ENCODE measurements at places on chromosomes 7 and 10. TPM values are rescaled to one million over a fixed set of nuclear protein-coding genes. Genes with fewer than 3 reads are reported as not detected.
A peak's percentile ranks its signal among the peaks of the same experiment; 100 is the strongest.

DNA sequence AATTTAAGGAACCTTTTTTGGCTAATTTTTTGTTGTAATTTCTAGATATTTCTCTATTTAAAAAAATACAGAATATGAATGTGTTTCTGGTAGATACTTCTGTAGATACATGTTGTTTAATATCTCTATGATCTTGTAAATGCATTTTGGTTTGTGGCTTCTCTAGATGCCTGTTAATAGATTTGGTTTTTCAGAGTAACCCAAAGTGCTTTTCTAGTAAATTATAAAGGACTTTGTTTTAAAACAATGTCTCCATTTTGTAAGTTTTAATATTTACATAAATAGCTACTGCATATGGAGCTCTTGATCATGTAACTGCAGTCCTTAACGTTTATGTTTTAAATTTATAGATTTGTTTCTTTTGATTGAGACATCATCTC, 88.5 kb downstream of the MDFIC start:
- peaks cover 5% of the 10 kb centered on the region for H3K4me1 ChIP-seq
- no peak overlapping the region for H3K4me3 ChIP-seq
- no peak overlapping the region for H3K27ac ChIP-seq
- DNase-seq = no peak
- no peaks in the 10 kb centered on the region for H3K36me3 ChIP-seq

DNA sequence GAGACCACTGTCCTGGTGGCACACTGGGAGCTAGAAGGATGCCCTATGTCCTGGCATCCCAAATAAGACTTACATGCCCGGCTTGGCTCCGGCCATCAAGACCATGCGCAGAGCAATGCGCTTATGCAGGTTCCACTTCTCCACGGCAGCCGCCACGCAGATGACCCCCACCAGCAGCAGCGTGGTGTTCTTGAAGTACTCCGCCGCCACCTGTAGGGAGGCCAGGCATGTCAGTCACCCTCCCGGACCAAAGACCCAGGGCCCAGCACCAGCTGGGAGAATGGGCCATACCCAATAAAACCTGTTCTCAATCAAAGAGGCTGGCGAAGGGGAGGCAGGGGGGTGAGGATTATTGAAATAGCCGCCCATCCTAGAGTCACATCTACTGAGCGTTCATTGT, 19.9 kb downstream of the SLC13A4 start:
- H3K27me3 ChIP-seq = no peaks in the 10 kb centered on the region
- H3K4me3 ChIP-seq = no peak overlapping the region
- H3K4me1 ChIP-seq = peaks cover 16% of the 10 kb centered on the region
- DNase-seq = no peak
- no peaks in the 10 kb centered on the region for H3K36me3 ChIP-seq

GRCh38 chr10:48184224-48184623, 90.3 kb downstream of the FRMPD2 start:
- H3K4me3 ChIP-seq = no peak overlapping the region
- peaks cover 3% of the 10 kb centered on the region for H3K27me3 ChIP-seq
- H3K27ac ChIP-seq = no peak overlapping the region
- DNase-seq = no peak
- no peaks in the 10 kb centered on the region for H3K4me1 ChIP-seq

DNA sequence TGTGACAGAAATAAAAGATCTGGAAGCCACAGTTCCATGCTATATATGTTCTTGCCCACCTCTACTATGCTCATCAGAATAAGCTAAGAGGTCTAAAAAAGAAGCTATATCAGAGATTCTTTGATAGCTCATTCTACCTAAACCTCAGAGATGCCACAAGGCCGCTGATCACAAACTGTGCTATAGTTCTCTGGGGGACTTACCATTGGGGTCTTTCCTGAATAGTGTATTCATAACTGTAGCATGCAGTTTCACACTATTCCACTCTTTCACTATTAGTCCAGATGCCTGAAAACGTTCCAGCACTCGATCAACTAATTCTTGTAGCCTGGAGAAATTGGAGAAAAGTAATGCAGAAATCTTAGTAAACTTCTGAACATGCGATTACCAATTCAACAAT, 44.5 kb upstream of the SPOCK2 start:
- H3K36me3 ChIP-seq = no peaks in the 10 kb centered on the region
- no peak overlapping the region for H3K27ac ChIP-seq
- H3K4me1 ChIP-seq = no peaks in the 10 kb centered on the region
- DNase-seq = no peak
- H3K27me3 ChIP-seq = no peaks in the 10 kb centered on the region

The BICC1 gene
- 0.08 TPM for polyA plus RNA-seq

GRCh38 chr10:132061030-132061429, 4.7 kb upstream of the JAKMIP3 start:
- no peak for DNase-seq
- H3K27ac ChIP-seq = no peak overlapping the region
- H3K4me3 ChIP-seq = no peak overlapping the region
- no peaks in the 10 kb centered on the region for H3K36me3 ChIP-seq
- H3K4me1 ChIP-seq = no peaks in the 10 kb centered on the region

- H3K27ac ChIP-seq = peak overlapping the region; percentile 56
- DNase-seq = peak; percentile 42
- peaks cover 12% of the 10 kb centered on the region for H3K4me1 ChIP-seq
- no peaks in the 10 kb centered on the region for H3K27me3 ChIP-seq
- no peak overlapping the region for H3K4me3 ChIP-seq
Observed at GRCh38 chr10:95236068-95236903, 42.2 kb downstream of the ACSM6 start.

The OR2A5 gene
- polyA plus RNA-seq = not detected

DNA sequence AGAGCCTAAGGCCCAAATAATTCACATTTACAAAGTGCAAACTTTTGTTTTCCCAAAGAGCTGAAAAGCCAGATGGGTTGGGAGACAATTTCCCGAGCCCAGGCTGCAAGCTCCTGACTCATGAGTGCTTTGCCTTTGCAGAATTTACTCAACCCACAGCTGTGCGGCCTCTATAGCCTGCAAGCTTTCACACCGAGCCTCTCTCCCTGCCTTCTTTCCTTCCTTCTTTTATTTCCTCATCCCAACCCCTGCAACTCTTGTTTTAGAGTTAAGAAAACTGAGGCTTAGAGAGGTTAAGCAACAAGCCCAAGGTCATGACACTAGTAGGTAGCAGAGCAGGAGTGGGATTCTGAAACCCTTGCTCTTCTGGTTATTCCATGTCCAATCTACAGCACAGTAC, 203.0 kb upstream of the GPR26 start:
- DNase-seq = no peak
- H3K36me3 ChIP-seq = no peaks in the 10 kb centered on the region
- no peak overlapping the region for H3K27ac ChIP-seq
- no peaks in the 10 kb centered on the region for H3K27me3 ChIP-seq

- H3K4me3 ChIP-seq = no peak overlapping the region
- H3K4me1 ChIP-seq = no peaks in the 10 kb centered on the region
- H3K27ac ChIP-seq = no peak overlapping the region
- DNase-seq = no peak
- H3K36me3 ChIP-seq = no peaks in the 10 kb centered on the region
- no peaks in the 10 kb centered on the region for H3K27me3 ChIP-seq
Observed at GRCh38 chr7:156004265-156005201, 192.3 kb upstream of the SHH start.

DNA sequence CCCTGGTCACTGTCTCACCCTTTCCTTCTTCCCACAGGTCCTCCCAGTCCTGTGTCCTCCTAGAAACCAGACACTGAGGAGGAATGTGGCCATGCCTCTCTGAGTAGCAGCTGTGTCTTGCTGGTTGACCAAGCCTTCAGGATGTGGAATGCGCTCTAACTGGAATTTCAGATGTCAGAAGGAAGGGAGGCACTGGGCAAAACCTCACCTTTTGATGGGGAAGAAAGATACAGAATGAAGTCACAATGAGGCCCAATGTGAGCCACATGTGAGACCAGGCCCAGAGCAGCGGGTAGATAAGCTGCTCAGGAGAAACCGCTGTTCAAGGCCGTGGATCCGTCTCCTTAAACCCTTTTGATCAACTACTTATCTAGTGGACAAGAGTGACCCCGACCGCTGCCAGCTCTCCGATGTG, 54.8 kb upstream of the ECHDC3 start:
- no peak overlapping the region for H3K4me3 ChIP-seq
- no peak overlapping the region for H3K27ac ChIP-seq
- H3K4me1 ChIP-seq = peaks cover 25% of the 10 kb centered on the region
- H3K36me3 ChIP-seq = no peaks in the 10 kb centered on the region
- no peaks in the 10 kb centered on the region for H3K27me3 ChIP-seq
